Hematopoietic multipotent progenitor cell treated with erythropoietin and hydrocortisone succinate and interleukin-3 and kit ligand, for 4 days (in vitro differentiated cells): ENCODE measurements at places on chromosomes 12 and 14.

- no peak for DNase-seq
Observed at GRCh38 chr12:21558100-21558679, 32.1 kb downstream of the SPX start.

DNA sequence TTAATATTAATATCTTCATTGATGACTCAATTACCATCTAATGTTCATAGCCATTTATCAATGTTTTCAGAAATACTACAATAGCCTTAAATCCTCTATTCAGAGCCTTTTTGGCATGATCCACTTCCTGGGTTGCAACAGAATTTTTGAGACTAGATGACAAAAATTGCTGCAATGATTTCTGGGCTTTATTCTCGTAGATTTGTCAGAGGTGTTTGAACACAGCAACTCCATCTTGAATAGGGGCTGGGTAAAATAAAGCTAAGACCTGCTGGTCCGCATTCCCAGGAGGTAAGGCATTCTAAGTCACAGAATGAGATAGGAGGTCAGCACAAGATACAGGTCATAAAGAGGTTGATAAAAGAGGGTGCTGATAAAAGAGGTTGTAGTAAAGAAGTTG is 165.8 kb upstream of the CNOT2 start:
- no peak for DNase-seq

DNA sequence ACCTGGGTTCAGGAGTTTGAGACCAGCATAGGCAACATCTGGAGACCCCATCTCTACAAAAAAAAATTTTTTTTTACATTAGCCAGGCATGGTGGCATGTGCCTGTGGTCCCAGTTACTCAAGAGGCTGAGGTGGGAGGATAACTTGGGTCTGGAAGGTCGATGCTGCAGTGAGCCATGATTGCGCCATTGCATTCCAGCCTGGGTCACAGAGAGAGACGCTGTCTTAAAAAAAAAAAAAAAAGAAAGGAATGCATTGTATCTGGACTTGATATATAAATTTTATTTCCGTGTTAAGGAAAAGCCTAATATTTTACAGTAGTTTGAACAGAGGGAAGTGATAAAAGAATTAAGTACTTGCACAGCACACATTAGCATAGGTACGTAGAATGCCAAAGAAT is 97.2 kb downstream of the ZC3H14 start:
- no peak for DNase-seq

DNA sequence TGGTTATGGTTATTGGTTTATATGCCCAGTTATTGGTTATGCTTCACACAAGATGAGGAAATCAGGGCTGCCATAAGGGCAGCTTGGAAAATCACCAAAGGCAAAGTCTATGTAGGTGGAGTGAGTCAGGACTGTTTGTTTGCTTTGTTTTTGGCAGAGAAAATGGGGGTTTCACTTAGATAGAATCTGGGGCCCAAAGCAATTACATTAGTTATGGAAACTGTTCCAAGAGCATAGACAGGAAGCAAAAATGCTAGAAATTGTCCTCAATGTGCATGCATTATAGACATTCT is 2.2 kb downstream of the VAMP1 start:
- no peak for DNase-seq

- DNase-seq: peak; percentile 49
Observed at GRCh38 chr12:12881151-12881909, 10.0 kb upstream of the GPRC5A start.

- peak; percentile 82 for DNase-seq
Observed at GRCh38 chr12:121499929-121500793, 80.7 kb downstream of the KDM2B start.

DNA sequence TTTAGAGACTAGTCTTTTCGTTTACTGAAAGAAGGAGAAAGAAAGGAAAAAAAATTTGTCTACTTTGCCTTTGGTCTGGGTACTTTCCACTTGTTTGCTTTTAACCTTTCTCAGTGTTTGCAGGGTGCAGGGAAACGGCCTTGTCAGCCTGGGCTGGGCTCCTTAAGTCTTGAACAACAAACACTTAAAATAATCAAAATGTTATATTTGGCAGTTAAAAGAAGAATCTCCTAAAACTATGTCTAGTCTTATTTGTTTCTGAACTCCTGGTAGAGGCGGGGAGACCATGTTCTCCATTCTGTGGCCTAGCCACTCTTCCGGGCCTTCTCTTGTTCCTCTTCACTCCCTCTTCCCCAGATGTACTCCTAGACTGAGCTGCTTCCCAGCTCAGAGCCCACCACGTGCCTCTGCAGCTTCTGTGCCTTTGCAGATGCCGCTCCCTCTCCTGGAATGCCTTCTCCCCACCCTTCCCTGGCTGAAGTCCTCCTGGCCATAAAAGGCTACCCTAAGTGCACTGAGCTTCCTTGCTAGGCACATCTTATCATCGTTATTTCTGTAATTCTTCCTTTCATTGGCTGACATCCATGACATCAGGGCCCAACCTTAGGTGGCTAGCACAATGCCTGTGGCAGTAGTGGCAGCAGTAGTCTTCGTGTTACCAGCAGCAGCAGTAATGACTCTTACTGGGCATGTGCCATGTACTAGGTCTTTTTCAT is 432.9 kb downstream of the ZFP36L1 start:
- DNase-seq: no peak

DNA sequence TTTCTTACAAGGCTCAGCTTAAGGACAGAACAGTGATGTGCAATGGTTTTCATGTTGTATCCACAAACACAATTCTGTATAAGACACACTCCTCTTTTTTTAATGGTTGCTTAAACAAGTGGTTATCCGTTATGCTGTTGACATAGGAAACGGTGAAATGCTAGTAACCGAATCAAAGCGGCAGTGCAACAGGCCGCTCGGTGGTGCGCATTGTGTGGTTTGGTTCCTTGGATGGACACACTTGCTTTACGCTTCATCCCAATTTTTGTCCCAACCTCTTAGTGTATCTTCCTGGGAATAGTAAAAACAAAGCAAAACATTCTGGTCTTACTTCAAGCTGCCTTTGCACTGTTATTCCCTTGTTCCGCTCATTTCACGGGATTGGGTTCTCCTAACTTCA is 650 bp upstream of the PTGER2 start:
- peak; percentile 53 for DNase-seq

GRCh38 chr12:25014961-25015360 is 66.1 kb upstream of the BCAT1 start:
- no peak for DNase-seq

DNA sequence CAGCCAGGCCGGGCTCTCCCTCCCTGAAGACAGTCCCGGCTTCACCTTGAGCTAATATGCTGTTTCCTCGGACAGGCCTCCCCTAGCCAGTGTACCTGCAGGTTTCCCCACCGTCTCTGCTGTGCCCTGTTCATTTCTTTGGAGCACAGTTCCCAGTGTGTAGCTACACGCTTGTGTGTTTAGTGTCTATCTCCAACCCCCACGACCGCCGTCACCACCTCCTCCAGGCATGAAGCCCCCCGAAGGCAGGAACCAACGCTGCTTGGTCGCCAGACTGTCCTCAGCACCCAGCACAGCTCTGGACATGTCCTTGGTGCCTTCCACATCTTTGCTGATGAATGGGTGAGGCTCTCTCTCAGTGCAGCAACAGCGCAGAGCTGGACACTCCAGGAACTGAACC is 26.2 kb upstream of the PLEKHG6 start:
- DNase-seq: no peak

- peak; percentile 33 for DNase-seq
Observed at GRCh38 chr12:110778833-110779577, 36.3 kb upstream of the PPP1CC start.

DNA sequence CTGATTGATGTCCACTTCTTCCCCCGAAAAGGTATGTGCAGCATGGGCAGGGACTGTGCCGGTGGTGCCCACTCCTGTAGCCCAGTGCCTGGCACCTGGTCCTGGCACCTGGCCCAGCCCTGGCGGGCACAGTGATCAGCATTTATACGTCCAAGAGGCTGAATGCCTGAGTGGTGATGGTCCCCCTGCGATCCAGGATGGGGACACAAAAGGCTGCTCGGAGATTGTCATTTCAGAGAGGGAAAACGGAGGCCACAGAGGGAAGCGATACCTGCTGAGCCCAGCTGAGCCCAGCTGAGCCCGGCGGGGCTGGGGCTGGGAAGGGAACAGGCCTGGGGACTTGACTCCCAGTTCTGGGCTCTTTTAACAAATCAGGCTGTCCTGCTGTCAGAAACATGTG is 55.8 kb downstream of the PRIMA1 start:
- DNase-seq: no peak
